ENCODE measurements at places on chromosomes 13 and 19.

- no peak for DNase-seq
Measured at GRCh38 chr13:111110054-111110453, 5.1 kb upstream of the ARHGEF7 start.

- no peak for DNase-seq
Measured at GRCh38 chr19:10655457-10656312, 1.5 kb downstream of the ILF3 start.

GRCh38 chr13:37869756-37870488 lies at the start of gene TRPC4:
TRPC4 (minus strand) TSS chr13:37869772; CDS start chr13:37783333, 86,439 bp downstream.
- DNase-seq = no peak

DNA sequence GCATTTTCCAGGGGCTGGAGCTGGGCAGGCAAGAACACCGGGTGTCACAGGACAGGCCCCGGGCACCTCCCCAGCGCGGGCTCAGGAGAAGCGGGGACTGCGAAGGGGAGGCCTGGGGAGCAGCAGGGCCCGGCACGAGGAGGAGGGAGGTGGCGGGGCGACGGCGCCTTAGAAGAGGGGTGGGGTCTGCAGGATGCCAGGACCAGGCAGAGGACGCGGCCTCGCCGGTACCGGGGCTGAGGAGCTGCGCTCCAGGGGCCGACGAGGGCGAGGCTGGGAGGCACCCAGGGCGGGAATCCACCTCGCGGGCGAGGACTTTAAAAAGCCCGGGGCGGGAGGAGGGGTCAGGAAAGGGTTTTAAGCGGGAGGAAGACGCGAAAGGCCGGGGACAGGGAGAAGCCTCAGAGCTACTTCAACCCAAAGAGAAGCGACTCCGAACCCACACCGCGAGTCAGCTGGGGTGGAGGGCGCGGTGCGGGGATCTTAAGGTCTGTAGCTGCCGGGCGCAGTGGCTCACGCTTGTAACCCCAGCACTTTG lies 665 bp downstream of the ZNF347 start:
- DNase-seq = peak; percentile 20

- DNase-seq = no peak
Measured at GRCh38 chr13:43297967-43298678, 274.7 kb downstream of the DNAJC15 start.

DNA sequence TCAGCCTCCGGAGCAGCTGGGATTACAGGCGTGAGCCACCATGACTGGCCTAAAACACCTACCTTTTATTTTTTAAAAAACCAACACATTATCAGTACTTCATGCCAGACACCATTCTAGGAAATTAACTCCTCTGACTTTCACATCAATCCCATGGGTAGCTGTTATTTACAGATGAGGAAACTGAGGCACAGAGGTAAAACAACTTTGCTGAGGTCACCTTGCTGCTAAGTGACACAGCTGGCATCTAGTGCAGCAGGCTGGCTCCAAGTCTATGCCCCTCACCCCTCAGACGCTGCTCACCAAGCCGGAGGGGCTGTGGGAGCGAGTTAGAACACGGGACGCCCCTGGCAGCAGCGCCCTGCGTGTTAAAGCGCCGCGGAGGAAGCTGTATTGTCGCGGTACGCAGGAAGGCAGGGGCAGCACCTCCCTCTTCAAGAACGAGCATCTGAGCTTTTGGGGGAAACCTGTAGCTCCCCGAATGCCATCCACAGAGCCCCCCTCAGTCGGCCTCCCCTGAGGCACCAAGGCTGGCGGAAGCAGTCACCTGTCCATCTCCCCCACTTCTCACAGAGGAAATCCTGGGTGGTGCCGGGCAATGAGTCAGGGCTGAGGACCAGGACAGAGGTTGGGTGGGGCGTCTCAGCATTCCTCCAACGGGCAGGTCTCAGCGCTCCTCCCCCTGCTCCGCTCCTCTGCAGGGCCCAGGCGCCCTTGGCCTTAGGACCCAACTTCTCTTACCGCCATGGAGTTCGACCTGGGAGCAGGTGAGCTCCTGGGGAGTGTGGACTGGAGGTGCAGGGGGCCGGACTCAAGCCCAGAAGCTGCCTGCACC lies at the start of gene C19orf33:
TSS of gene C19orf33 (plus strand) at position 735 of the 835 bp plus-strand sequence. CDS start at position 746, 11 bp downstream.
- no peak for DNase-seq

GRCh38 chr13:79919091-79919490 lies 421.8 kb downstream of the SPRY2 start:
- DNase-seq = no peak

DNA sequence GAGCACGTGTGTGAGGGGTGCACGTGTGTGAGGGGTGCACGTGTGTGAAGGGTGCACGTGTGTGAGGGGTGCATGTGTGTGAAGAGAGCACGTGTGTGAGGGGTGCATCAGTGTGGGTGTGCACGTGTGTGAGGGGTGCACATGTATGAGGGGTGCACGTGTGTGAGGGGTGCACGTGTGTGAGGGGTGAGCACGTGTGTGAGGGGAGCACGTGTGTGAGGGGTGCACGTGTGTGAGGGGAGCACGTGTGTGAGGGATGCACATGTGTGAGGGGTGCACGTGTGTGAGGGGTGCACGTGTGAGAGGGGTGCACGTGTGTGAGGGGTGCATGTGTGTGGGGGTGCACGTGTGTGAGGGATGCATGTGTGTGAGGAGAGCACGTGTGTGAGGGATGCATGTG lies 15.7 kb downstream of the RASA3 start:
- no peak for DNase-seq

DNA sequence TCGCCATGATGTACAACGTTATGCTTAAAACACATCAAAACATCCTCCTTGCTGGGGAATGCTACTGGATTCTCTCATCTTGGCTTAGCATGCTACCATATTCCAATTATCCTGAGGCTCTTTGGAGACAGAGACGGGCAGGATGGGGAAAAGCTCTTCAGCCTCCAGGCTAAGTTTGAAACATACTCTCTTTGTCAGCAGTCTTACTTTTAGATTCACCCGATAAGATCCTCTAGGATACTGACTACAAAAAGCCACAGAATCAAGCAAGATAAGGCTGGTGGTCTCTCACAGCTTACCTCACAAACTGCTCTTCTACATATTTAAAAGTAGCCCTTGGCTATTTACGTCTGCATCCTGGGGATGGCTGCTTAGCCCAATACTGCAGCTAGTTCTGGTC lies 72.8 kb upstream of the LRCH1 start:
- DNase-seq = no peak

DNA sequence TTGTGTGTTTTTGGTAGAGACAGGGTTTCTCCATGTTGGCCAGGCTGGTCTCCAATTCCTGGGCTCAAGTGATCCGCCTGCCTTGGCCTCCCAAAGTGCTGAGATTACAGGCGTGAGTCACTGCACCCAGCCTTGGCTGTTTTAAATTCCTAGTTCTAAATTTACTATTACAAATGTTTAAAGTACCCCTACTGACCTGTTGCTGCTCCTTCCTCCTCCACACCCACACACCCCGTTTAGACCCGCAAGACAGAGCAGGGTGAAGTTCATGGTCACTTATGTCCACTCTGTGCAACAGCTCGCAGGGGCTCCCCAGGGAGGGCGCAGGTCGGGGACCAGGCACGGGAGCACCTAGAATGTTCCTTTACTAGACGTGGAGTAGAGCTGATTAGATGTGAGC lies 28.7 kb downstream of the TMEM161A start:
- DNase-seq = no peak

DNA sequence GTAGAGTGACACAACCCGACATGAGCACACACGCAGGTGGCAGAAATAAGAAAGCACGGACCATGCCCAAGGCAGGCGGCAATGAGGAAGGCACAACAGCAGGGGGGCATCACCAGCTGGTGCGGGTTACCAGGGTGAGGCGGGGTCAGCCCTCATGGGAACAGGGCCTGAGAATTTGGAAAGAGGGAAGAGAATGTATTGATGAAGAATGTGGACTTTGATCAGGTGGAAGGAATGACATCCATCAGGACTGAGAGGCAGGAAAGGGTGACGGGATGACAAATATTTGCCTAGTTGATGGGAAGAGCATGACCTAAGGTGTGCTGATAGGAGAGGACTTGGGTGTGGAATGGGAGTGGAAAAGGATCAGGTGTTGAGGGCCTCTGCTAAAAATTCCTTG lies 177.5 kb downstream of the ABCC4 start:
- DNase-seq = no peak

DNA sequence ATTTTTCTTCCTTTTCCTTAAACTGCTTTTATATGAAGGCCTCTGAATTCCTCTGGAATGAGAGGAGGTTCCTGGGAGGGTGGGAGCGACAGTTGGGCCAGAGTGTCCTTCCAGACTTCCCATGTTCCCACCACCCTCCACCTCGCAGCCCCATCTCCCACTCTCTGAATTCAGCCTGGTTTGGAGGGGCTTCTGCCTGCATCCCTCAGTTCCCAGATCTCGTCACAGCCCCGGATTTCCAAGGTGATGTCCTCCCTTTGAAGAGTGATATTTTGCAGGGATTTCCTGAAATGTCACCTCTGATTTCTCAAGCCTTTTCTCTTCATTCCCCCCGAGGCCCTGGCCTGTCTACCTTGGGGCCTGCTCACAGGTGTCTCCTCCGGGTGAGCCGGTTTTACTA lies 16.7 kb upstream of the SLC7A9 start:
- no peak for DNase-seq

DNA sequence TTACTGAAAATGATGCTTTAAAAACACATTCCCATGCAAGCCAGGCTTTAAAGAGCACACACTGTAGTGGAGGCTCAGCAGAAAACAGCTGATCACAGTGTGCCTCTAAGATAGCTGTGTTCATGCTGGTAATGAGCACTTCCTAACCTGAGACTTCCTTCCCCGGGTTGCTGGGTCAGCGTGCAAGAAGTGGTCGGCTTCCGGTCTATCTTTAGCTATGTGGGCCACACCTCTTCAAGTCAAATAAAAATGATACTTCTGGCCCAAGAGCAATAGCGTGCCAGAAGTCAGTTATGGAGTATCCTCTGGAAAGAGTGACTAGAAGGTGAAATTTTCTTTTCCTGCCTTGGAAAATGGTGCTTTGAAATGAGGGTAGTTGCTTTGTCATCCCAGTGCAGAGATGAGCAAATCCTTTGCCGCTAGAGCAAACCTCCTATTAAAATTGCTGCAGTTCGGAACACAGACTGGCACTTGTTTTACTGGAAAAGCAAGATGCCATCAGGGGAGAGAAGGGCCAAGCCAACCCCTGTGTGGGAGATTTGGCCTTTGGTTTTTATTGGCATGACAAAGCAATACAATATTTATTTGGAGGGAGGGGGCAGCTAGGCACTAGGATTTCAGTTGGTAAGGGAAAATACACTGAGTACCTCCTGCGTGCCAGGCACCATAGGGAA lies 64.2 kb downstream of the ARHGAP35 start:
- peak; percentile 35 for DNase-seq

DNA sequence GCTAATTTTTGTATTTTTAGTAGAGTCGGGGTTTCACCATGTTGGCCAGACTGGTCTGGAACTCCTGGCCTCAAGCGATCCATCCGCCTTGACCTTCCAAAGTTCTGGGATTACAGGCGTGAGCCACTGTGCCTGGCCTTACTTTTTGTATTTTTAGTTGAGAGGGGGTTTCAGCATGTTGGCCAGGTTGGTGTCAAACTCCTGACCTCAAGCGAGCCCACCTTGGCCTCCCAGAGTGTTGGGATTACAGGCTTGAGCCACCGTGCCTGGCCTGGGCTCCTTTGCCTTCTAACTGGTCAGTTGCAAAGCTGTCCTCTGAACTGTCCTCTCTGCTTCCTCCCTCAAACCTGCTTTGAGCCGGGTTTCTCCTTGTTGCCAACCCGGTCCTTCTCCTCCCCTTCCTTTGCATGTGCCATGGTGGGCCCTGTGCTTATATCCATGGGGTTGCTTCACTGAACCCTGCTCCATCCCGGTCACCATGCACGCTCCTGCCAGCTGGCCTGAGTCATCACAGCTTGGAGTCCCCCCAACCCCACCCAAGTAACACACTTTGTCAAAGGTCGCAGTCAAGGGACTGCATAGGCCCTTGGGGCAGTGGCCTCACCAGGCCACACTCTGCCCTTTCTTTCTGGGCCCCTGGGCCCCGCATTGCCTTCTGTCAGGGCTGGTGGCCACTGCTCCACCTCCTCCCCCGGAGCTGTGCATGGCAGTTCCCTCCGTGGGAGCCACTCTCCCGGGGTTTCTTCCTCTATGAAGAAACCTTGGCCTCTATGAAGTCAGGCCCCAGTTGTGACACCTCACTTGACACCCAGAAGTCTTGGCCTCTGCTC lies 21.2 kb downstream of the WTIP start:
- no peak for DNase-seq

GRCh38 chr19:38527466-38528136 lies 90.2 kb downstream of the MAP4K1 start:
- DNase-seq = peak; percentile 6

- DNase-seq = no peak
Measured at GRCh38 chr13:100208002-100208401, 119.1 kb downstream of the PCCA start.

- no peak for DNase-seq
Measured at GRCh38 chr19:1910177-1910576, 5.0 kb downstream of the ADAT3 start.

GRCh38 chr19:17136021-17136420 lies 60.4 kb downstream of the MYO9B start:
- no peak for DNase-seq

DNA sequence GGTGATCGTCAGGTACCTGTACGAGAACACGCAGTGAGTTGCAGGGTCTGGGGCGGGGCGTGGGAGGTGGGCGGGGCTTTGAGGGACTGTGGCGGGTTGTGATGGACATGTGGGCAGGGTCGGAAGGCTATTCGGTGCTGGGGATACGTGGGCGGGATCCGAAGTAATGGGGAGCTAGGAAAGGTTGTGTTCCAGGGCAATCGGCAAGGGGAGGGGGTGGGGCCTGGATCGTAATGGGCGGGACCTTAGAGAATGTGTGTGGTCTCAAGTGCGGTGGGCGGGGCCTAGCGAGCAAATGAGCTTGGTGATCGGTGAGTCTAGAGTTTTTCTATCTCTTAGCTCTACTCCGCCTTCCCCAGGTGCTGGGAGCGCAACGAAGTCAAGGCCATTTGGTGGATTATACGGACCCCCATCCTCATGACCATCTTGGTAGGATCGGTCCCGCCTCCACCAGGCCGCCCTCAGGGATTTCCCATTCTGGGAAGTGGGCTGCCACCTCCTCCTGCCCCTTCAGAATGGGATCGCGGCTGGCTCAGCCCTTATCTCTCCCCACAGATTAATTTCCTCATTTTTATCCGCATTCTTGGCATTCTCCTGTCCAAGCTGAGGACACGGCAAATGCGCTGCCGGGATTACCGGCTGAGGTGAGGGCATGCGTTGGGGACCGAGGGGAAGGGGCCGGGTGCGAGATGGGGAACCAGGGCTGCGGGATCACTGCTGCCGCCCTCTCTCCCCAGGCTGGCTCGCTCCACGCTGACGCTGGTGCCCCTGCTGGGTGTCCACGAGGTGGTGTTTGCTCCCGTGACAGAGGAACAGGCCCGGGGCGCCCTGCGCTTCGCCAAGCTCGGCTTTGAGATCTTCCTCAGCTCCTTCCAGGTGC lies 9.6 kb downstream of the GIPR start:
- DNase-seq = peak; percentile 87

GRCh38 chr13:22012686-22013085 lies 341.8 kb downstream of the FGF9 start:
- no peak for DNase-seq

GRCh38 chr19:46413262-46414031 lies at the start of gene CCDC8:
CCDC8 (minus strand) TSS chr19:46413564; CDS start chr19:46412810, 754 bp downstream.
- no peak for DNase-seq

All from CD4-positive, alpha-beta T cell treated with Interferon alpha-2 for 1 hour (primary cell).